ENCODE measurements at places on chromosomes 11 and 22.

- DNase-seq = peak; percentile 73
These were observed 98.9 kb downstream of the ETS1 start for GRCh38 chr11:128488471-128488870.

DNA sequence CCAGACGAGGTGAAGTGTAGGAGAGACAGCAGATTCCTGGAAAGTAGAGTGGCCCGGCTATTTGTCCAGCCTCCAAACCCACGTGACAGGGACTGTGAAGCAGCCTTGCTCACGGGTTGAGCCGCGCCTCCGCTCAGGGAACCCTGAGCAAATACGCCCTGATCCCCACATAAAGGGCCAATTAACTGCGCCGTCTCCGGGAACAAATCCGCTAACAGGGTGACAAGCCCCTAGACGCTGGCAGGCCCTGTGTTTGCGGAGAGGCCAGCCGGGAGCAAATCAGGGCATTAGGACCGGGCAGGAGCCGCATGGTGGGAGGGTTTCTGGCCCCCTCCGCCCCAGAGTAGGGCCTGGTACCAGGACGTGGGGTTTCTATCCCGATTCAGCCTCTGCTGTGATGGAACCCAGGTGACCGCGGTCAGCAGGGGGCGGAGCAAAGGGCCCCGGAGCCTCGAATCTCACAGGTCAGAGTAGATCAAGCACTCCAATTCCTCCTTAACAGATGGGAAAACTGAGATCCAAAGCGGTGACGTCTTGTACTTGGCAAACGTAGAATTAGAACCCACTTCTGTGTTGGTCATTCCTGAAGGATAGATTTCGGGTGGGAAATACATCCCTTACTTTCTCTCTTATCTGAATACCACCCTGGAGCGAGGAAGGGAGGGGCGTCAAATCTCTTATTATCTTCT, 2.0 kb upstream of the ROBO3 start:
- DNase-seq = no peak

GRCh38 chr11:693887-694562, 997 bp downstream of the DEAF1 start:
- no peak for DNase-seq

DNA sequence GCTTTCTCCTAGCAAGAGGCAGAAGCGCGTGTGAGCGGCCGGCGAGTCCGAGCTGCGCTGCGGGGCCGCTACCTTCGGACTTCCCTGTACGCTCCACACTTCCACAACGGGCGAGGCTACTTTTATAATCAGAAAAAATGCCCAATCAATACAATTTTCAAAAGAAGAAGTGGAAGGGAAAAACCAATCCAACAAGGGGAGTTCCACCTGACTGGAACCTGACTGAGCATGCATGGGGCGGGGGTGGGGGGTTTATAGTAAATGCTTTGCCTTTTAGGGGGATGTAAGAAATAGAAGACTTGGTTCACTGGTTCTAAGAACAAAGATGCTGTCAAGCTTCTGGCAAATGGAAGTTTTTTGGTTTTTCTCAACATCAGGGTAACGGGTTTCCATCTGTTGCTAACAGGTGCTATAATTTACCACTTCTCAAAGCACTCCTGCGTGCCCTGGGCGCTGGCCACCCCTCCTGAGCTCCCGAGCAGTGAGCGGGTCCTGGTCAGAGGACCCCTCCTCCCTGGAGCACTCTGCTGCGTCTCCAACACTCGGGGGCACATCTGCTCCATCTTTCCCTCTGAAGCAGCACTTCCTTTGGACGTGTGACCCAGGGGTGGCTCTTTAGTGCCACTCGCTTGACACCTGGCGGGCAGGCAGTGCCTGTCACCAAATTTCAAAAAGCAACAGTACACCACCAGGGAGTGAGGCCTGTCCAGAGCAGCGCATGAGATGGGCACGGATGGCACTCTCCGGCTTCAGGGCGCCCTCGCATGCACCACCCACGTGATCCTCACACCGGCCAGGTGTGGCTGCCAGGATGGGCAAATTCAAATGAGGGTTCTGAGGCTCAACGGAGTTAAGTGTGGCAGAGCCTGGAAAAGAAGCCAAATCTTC, 21.6 kb upstream of the BID start:
- no peak for DNase-seq

GRCh38 chr22:26170795-26171580, 1.7 kb downstream of the SEZ6L start:
- peak; percentile 2 for DNase-seq

DNA sequence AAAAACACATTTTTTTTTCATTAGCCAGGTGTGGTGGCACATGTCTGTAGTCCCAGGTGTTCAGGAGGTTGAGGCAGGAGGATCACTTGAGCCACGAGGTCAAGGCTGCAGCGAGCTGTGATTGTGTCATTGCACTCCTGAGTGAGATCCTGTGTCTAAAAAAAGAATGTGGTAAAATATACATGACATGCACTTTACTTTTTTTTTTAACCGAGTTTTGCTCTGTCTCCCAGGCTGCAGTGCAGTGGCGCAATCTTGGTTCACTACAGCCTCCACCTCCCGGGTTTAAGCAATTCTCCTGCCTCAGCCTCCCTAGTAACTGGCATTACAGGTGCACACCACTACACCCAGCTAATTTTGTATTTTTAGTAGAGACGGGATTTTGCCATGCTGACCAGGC, 22.5 kb upstream of the CLDN5 start:
- DNase-seq = no peak

Measured in RWPE1 (cell line).